T-helper 17 cell (primary cell): ENCODE measurements at places on chromosomes 2 and 18. TPM values are rescaled to one million over a fixed set of nuclear protein-coding genes. Genes with fewer than 3 reads are reported as not detected.

Gene POTEF
- not detected for total RNA-seq

Gene USP34
- 148 TPM for total RNA-seq

Gene LCT
- 0.10 TPM for total RNA-seq

Gene GPR75
- total RNA-seq: 2.7 TPM

Gene LBX2
- total RNA-seq: not detected

Gene LAMA1
- total RNA-seq: not detected

Gene KDM3A
- total RNA-seq: 161 TPM

Gene MATN3
- not detected for total RNA-seq

Gene MEP1B
- 0.29 TPM for total RNA-seq

Gene PARD3B
- total RNA-seq: 3.0 TPM

GRCh38 chr18:2901423-2901985 is 54.7 kb downstream of the EMILIN2 start:
- no peak for DNase-seq

- no peak for DNase-seq
Measured at GRCh38 chr18:23433360-23433759, 19.7 kb upstream of the RIOK3 start.

- DNase-seq: no peak
Measured at GRCh38 chr18:48835119-48835518, 115.6 kb downstream of the SMAD7 start.

- DNase-seq: no peak
Measured at GRCh38 chr18:5155907-5156287, 41.2 kb downstream of the AKAIN1 start.

DNA sequence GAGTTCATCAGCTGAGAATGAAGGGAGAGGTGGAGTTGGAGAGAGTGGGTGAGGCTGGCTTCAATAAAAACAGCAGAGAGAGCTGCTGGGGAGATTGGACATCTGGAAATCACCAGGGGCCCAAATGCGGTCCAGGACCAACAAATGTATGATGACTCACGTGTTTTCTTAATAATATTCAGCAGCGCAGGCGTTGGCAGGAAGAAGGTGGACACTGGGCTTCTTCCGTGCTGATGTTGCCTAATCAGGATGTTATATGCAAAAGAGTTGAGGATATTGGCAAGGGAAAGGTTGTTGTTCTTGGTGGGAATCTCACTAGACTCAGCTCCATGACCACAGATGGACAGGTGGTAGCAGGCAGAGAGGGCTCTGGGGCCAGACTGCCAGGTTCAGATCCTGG is 12.8 kb upstream of the PLA2R1 start:
- no peak for DNase-seq

DNA sequence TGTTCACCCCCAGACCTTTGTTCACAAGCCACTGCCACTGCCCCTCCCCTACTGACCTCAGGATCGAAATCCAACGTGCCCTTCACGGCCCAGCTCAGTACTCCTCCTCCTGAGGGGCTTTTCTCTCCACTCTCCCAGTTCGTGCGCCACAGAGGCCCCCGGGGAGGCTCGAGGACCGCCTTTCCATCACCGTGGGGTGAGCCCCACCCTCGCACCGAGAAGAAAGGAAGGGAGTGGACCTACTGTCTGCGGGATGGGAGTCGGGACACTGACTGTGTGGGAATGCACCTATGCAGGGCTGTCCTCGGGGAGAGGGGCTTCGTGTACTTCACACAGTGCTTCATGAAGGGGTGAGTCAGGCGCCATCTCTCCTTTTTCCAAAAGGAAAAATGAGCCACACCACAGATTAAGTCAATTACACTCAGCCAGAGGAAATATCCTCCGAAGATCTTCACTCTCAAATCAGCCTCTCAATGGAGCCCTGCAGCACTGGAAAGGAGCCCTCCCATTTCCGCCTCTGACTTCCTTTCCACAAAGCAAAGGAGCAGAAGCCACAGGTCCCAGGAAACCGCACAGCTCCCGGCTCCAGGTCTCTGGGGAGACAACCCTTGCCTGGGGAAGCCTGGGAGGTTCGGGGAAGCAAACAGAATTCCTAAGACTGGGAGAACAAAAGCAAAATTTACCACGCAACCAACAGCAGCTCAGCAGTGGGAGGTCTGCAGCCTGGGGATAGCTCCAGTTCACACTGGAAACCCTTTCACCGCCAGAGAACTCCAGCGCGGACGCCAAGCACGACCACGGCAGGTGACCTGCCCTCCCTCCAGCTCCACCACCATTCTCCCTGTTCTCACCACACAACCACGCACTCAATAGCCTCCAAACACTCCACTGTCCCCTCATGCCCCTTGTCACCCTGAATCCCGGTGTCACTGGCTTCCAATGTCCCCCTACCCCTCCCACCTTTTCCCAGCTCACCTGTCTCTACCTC is 21.6 kb downstream of the ADCY3 start:
- DNase-seq: no peak

DNA sequence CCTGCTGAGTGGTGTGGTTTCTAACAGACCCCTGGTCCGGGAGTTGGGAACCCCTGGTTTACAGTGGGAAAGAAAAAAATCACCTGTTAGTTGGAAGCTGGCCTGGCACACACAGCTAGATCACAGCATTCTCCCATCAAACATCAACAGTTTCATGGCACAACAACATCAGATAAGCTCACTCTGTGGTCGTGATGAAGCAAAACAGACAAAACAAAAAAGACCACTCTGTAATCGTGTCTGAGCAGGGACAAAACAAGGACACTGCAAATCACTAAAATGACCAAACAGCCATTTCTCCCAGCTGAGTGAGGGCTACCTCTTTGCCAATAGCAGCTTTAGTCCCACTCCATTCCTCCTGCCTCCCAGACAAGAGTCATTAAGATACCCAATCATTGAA is 9.0 kb upstream of the IMPACT start:
- no peak for DNase-seq

DNA sequence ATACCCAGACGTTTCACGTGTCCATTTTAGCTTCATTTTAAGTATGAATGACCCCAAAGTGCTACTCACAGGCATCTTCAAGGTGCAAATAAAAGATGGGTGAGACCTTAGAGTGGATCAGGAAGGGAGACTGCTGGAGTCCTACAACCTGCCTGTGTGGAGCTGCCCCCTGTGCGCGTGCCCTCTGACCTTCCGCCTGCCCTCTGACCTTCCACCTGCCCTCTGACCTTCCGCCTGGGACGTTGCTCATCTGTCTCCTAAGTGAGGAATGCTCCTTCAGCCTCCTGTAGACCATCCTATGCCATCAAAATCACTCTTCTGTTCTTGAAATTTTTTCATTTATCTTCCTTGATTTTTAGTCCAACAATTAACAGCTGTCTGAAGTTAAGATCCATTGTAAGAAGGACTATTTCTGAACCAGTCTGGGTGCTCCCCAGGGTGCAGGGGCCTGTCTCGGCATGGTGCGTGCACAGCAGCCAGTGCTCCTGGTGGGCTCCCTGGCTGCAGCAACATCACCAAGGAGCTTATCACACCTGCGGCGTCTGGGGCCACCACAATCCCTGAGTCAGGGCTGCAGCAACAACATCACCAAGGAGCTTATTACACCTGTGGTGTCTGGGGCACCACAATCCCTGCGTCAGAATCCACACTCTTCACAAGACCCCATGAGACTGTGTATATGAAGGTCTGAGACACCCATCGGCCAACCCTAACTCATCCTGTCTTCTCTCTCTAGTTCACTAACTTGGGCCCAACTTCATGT is 86.0 kb downstream of the TPO start:
- DNase-seq: no peak

GRCh38 chr2:236862526-236862925 is 223.2 kb upstream of the COPS8 start:
- no peak for DNase-seq

- DNase-seq: no peak
Measured at GRCh38 chr2:166404831-166405568, 29.3 kb upstream of the SCN9A start.

GRCh38 chr18:63317982-63318888 is 1.3 kb downstream of the BCL2 start:
- DNase-seq: peak; percentile 74

DNA sequence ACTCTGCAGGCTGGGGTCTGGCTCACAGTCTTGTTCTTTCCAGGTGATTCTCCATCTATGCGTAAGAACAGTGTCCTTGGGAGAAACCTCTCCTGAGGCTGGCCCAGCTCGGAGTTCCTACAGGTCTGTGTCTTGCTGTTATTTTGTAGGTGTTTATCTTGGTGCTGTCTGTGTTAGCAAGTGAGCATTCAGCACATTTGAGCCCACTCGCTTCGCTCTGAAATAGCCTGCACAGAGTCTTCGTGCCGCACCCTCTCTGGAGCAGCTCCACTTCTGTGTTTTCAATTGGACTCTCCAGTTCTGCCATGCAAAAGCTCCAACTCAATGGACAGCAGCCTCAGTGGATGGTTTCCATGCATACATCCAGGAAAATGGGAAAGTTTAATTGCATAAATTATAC is 378.2 kb upstream of the ST6GAL2 start:
- no peak for DNase-seq

DNA sequence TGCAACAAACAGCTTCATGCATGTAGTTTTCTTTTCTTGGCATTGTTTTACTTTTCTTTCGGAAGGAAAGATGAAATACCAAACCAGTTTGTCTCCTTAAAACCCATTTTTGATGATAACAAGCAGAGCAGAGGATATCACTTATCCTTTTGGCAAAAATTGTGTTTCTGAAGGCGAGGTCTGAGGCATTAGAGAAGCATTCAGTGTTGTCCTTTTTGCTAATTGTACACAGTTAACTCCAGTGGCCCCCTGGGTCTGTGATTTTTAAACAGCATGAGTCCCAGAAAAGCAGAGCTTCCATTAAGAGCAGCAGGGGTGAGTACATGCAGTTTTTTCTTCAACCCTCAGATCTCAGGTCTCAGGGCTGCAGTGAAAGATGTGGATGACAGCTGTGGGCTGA is 41.3 kb downstream of the TTC39C start:
- DNase-seq: no peak

GRCh38 chr2:191678437-191679100 is 633 bp downstream of the NABP1 start:
- peak; percentile 9 for DNase-seq

GRCh38 chr2:3277748-3278520 is 99.7 kb downstream of the EIPR1 start:
- no peak for DNase-seq

GRCh38 chr2:128625963-128626759 is 307.5 kb upstream of the HS6ST1 start:
- DNase-seq: no peak

DNA sequence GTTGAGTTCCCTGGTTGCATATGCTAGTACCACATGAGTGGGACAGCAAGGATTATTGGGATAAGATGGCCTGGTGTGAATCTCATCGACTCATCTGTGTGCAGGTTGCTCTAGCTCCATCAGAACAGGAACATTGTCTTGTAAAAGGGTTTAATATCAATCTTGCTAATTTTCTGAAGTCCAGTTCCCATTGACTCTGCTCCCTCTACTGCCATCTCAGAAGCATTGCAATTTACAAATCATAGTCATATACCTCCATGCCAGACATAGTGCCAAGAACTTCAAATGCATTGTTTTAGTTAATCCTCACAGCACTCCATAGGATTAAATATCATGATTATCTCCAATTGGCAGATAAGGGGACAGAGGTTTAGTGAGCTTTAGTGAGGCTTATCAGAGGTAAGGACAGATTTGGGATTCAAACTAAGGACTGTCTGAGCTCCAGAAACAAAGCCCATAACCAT is 4.8 kb upstream of the STAT4 start:
- DNase-seq: no peak

GRCh38 chr18:32763293-32763692 is 9.5 kb downstream of the KLHL14 start:
- DNase-seq: no peak

- no peak for DNase-seq
Measured at GRCh38 chr18:23563377-23564043, 22.8 kb downstream of the NPC1 start.

DNA sequence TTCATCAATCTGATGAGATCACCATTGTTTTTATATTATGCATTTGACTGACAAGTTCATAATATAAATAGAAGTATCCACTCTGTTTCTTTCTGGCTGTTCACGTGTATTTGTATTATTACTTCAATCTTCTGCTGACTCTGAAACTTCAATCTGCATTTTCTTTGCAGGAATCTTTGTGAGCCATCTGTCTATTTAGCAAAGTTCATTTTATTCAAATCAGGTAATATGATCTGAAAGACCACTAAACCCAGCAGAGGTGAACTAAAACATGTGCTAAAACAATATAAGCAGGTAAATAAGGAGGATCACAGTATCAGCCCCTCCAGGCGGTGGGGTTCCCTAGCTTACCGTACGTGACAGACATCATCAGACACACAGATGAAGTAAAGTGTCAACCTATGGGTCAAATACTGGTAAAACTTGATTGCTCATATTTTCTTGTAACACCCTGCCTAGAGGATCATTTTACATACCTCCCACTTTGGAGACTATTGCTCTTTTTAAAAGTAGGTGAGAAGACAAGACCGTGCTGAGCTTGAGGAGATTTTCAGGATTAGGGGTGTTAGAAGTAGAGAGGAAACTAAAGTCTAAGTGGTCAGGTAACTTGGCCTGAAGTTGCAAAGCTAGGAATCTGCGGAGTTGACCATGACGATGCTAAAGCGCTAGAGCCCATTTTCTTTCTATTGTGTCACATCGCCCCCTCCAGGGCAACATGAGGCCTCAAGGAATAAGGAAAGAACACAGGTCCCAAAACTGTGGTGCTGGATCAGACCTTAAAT is 9.0 kb downstream of the DTNB start:
- DNase-seq: no peak

DNA sequence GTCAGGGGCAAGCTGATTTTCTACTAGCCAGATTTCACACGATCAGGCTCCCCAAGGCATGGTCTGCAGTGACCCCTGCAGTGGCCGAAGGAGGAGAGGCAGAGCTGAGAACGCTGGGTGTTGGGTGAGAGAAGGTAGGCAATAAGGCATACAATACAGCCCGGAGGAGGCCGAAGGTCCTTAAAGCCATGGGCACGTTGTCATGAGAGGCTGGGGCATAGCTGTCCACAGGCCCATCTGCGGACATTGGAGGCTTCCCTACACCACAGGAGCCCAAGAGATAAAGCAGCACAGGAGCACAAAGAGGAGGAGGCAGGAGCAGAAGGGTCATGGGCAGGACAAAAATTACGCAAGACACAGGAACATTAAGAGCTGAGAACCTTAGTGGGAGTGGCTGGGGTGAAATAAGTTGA is 16.7 kb upstream of the BZW1 start:
- no peak for DNase-seq

GRCh38 chr18:36828157-36828629 is 609 bp downstream of the TPGS2 start:
- DNase-seq: no peak

DNA sequence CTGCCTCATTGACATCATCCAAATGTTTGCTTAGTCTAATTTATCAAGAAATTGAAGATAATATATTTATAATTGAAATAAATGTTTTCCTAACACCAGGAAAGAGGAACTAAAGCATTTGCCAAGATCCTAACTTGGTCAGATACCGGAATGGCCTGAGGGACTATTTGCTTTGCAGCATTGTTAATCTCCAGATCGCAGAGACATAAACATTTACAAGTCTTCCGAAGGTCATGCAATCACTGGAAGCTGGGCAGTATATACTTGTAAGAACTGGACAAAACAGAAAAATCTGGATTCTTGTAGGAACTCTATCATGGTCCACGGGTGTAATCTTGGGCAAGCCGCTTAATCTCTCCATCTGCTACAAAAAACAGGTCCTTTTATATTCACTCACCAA is 42.2 kb downstream of the CYBRD1 start:
- no peak for DNase-seq

- no peak for DNase-seq
Measured at GRCh38 chr18:31206787-31207381, 44.2 kb upstream of the DSC1 start.

- no peak for DNase-seq
Measured at GRCh38 chr18:73843455-73843854, 304.2 kb downstream of the FBXO15 start.
